Stimulated activated CD4-positive, alpha-beta T cell treated with anti-CD3 and anti-CD28 coated beads, Interleukin-12 subunit alpha, Interleukin-12 subunit beta, amount 100 ng/mL, for 24 hours (primary cell): ENCODE measurements at places on chromosomes 16 and 17.

DNA sequence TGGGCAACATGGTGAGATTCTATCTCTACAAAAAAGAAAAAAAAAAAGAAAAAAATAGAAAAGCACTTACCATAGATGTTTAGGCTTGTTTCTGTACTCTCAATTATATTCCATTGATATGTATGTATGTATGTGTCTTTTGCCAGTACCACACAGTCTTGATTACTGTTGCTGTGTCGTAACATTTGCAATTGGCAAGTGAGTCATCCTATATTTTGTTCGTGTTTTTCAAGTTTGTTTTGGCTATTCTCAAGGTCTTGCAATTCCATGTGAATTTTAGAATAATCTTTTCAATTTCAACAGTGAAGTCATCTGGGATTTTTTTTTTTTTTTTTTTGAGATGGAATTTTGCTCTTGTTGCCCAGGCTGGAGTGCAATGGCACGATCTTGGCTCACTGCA is 19.3 kb downstream of the SPECC1 start:
- no peak for DNase-seq

DNA sequence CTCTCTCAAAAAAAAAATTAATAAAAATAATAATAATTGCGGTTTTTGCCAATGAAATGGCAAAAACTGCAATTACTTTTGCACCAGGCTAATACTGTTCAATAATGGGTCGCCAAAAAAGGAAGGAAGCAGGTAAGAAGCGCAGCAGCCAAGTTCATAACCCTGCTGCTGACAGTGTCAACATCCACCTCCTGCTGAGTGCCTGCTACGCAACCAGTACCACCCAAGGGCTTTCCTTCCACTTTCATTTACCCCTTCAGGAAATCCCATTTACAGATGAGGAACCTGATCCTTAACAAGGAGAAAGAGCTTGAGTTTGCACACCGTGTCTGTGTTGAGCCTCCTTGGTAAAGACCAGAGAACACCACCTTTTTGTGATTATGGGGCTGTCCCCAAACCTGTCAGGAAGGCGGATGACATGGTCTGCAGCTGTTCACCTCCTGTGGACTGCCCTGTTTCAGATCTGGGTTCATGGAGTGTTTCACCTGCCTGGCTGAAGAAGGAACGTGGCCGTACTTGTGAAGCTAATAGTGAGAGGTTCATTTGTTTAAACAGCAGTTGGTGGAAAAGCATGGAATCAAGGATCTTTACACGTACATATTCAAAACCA is 378.0 kb downstream of the SLC39A11 start:
- no peak for DNase-seq

GRCh38 chr17:61279476-61280145 is 120.0 kb upstream of the TBX2 start:
- DNase-seq: no peak

DNA sequence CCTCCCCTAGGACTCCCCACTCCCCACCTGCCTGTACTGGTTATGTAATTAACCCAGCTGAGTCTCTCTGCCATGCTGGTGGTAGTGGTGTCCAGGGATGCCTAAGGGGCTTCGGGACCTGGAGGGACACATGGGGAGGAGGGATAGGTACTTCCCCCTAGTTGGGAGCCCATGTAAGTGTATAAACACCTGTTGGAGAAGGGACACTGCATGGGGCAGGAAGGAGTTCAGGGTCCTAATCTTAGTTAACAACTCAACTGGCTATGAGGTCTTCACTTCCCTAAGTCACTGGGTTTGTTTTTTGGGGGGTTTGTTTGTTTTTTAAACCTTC is 1.3 kb downstream of the RASL10B start:
- no peak for DNase-seq

GRCh38 chr16:81143921-81144471 is 47.8 kb upstream of the GCSH start:
- no peak for DNase-seq

GRCh38 chr17:49290690-49291359 is 60.2 kb upstream of the PHOSPHO1 start:
- no peak for DNase-seq
